ENCODE measurements at places on chromosomes 2 and 18.
A peak's percentile ranks its signal among the peaks of the same experiment; 100 is the strongest.

- no peak for DNase-seq
Observed at GRCh38 chr18:28115149-28115550, 61.8 kb downstream of the CDH2 start.

DNA sequence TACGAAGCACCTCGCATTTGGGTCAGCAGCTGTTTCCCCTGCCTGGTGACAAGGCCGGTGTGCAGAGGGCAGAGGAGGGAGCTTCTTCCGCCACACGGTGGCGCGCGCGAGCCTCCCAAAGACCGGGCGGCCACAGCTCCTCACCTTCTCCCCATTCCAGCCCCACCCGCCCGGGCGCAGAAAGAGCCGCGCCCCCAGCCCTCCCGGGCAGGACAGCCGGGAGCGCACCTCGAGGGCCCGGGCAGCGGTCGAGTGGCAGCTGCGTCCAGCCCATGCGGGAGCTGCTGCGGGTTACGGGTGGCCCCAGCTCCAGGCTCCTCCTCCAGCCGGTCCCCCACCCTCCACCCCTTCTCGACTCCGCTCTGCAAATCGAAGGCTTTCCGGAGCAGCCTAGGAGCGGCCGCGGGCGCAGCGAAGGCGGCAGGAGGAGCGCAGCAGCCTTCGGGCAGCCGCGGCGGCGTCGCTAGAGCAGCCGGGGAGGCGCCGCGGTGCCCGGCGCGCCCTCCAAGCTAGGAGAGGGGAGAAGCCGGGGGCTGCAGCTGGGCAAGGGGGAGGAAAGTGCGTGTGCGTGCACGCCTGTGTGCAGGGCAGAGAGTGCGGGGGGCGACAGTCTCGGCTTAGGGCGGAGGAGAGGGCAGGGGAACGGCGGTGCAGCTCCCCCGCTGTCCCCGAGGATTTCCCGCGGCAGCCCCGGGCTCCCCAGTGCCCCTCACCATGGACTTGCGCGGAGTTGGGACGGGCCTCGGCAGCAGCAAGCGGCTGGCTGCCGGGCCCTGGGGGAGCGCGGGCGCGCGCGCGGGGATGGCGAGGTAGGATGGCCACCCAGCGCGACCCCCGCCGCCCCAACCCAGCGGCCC is at the start of gene CCDC85A:
Gene CCDC85A, plus strand, starts transcription at position 348 of the 857 bp plus-strand sequence. CDS start 635 bp downstream, outside the sequence.
- DNase-seq, result peak; percentile 55

GRCh38 chr2:74577448-74577847 is 22.9 kb downstream of the DOK1 start:
- no peak for DNase-seq

- no peak for DNase-seq
Observed at GRCh38 chr2:216651351-216651881, 18.2 kb downstream of the IGFBP2 start.

DNA sequence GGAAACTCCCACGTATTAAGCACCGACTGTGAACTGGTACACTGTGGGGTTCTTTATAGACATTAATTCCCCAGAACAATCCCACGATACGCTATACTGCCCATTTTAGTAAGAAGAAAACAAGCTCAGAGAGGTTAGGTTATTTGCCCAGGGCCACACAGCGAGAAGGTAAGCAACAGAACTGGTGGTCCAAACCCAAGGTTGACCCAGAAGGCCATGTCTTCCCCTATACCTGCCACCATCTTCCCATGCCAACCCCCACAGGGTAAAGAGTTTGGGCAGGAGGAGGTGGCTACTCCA is 69.9 kb downstream of the MARCO start:
- no peak for DNase-seq

GRCh38 chr2:71686781-71687180 is 233.4 kb downstream of the DYSF start:
- no peak for DNase-seq

DNA sequence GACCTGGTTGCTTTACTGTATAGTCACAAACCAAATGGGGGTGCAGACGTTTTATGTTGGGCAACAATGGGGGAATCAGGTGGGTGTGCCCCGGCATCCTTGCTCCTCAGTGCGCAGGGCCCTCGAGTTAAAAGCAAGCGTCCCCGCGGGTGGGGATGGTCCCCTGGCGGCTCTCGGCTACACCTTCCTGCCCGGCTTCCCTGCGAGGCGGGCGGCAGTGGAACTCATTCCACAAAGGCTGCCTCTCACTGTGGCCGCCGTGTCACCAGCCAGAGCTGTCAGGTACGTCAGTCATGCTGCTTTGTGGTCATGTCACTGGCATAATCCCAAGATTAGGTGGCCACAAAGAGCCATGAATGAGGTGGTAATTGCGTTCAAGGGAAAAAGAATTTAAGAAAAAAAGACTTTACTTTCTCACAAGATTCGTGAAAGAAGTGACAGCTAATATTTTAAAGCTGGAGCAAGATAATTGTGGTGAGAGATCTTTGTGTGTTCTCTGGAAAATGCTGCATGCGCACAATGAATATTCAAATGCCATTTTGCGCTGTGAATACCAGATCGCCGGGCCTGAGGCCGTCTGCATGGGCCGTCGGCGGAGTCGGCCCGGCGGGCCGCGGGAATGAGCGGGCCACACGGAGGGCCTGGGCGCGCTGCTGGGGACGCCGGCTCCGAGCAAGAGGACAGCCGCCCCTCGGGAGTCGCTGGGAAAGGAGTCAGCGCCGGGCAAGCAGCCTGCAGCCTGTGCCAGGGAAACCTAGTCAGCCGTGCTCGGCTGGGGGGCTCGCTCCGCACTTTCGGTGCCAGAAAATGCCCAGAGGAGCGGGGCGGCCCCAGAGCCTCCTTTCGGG is 82.3 kb upstream of the LDLRAD4 start:
- peak; percentile 29 for DNase-seq

GRCh38 chr2:234955091-234955591 is 3.3 kb downstream of the SH3BP4 start:
- DNase-seq, result no peak

- no peak for DNase-seq
Observed at GRCh38 chr18:10971717-10972116, 177.7 kb downstream of the PIEZO2 start.

DNA sequence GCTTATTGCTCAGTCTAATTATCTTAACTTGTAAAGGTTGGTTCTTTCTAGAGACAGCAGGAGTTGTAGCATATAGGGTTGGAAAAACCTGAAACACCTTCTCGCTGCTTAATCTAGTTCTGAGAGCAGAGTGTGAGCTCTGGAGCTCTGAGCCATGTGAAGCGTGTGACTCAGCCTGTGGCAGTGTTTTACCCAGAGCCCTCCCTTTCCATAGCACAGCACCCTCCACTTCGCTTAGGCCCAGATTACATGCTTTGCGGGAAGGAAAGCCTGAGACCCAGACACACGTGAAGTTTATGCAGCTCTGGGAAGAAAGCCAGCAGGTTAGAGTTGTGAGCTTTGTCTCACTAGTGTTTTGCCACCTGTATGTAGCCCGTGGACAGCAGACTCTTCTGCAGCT is 74.5 kb downstream of the INPP4A start:
- DNase-seq, result no peak

DNA sequence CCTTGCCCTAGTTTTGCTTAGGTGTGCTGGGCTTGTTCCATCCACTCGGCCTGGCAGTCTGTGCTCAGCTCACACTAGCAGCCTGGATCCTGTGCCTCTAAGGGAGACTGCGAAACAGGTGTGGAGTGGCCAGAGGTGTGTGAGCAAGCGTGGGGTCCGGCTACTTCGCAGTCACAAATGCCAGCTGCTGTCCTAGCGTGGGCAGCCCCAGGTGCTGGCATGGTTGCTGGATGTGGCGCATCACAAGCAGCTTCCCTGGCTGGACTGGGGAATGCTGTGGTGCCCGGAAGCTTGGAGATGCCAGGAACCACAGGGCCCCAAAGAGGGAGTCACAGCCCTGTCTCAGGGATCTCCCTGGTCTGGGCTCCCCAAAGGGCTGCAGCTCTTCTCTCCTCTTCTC is 119.0 kb upstream of the TMEFF2 start:
- no peak for DNase-seq

GRCh38 chr2:236211296-236211695 is 43.1 kb upstream of the GBX2 start:
- no peak for DNase-seq

DNA sequence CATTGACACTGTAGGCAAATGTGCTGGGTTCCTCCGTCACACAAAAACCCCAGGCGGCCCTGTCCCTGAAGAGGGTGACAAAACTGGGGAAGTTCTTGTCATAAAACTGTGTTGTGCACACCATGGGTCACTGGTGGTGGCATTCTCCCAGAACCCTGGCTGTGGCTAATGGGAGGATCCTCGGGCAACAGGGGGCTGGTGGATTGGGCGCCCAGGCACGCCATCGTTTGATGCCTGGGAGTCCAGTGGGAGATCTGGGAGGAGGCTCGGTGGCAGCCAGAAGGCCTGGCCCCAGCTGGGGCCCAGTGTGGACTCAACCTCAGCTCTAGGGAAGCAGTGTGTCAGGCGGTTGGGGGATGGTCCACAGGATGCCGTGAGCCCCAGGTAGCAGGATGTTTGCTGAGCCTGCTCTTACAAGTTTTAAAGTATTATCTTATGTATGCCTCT is 140.7 kb downstream of the ACOXL start:
- no peak for DNase-seq

GRCh38 chr2:127125821-127126220 is 18.9 kb upstream of the BIN1 start:
- DNase-seq, result no peak

DNA sequence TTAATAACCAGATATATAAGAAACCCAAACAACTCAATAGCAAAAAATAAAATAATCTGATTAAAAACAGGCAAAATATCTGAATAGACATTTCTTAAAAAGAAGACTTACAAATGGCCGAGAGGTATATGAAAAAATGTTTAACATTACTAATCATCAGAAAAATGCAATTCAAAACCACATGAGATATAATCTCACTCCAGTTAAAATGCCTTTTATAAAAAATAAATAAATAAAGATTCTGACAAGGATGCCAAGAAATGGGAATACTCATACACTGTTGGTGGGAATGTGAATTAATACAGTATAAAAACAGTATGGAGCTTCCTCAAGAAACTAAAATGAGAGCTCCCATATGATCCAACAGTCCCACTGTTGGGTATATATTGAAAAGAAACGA is 33.9 kb upstream of the BMP10 start:
- no peak for DNase-seq

- no peak for DNase-seq
Observed at GRCh38 chr2:88697370-88698026, 6.0 kb downstream of the RPIA start.

DNA sequence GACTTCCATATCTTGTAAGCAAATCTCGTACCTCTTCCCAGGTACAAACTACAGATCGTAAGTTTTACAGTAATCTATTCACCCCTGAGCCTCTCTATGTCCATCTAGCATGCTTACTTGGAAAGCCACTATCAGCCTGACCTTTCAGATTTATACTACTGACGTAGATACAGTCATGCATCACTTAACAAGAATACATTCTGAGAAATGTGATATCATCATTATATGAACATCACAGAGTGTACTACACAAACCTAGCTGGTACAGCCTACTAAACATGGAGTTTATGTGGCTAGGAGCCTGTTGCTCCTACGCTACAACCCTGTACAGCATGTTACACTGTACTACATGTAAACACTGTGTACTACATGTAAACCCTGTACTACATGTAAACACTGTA is 293.2 kb upstream of the ZNF804A start:
- no peak for DNase-seq

GRCh38 chr18:49819823-49820671 is 6.7 kb upstream of the ACAA2 start:
- DNase-seq, result peak; percentile 17

DNA sequence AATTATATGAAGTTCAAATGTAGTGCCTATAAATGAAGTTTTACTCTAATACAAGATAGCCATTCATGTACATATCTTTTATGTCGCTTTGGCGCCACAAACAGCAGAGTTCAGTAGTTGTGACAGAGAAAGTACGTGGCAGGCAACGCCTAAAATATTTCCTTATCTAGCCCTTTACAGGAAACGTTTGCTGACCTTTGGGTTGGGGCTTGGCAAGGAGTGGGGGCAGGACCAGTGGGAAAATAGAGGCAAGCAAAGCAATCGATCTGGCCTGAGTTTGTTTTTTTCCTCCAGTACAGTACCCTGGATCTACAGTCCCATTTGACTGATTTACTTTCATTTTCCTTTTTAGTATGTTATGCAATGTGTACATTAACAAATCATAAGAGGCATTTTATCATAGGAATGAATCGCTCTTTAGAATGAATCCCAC is 13.1 kb downstream of the CCDC68 start:
- DNase-seq, result peak; percentile 4

DNA sequence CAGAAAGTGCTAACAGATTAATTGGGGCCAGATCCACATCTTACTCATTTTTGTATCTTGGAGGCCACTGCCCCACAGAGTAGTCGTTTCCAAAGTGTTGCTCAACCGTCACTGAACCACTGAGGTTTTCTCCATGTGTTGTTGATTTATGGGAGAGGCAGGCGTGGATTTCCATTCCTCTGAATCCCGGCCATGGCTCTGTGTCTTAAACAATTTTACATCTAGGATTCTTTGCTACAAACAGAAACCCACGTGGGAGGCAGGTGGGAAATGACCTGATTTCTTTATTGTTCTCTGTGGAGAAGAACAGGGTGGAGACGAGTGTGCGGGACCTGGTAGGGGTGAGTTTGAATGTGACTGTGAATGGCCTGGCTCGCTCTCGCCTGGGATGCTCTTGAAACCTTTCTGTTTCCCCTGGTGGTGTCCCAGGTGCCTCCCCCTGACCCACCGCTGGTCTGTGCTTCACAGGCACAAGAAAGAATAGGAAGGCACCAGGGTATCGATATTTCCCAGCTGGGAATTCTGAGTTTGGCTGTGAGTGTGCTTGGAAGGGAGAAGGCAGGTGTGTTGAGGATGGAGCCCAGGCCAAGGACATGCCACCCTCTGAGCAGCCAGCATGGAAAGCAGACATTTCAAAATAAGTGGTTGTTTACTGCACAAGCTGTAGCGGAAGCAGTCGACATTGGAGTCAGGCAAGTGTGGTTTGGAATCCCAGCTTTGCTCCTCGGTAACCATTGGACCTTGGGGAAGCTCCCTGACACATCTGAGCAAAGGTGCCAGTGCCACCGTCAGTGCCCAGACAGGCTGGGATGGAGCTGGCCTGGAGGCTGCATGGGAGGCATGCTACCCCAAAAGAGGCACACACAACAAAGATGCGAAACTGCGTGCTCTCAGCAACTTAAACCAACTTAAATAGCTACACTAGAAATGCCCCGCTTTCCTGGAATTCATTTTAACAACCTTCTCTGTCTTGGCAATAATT is 50.0 kb downstream of the LPIN1 start:
- no peak for DNase-seq

- DNase-seq, result no peak
Observed at GRCh38 chr2:36664696-36665076, 31.8 kb upstream of the VIT start.

GRCh38 chr2:153077311-153077710 is 358.9 kb downstream of the ARL6IP6 start:
- DNase-seq, result no peak

DNA sequence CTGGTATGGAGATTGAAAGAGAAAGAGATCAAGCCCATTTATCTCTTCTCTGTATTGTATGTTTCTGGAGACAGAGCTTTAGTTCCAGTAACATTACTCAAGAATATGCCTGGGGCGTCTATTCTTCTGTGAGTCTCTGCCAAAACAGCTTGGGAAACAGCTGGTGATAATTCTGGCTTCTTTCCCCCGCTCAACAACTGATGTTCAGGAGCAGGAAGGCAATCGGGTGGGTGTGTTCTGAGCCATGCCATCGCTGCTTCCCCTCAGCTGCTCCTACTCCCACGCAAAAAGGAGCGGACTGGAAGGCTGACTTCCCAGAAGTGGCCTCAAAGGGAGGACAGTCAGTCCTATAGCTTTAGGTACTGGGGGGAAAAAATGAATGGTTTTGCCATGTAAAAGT is 695.1 kb downstream of the PLCL1 start:
- no peak for DNase-seq

GRCh38 chr18:59706499-59706898 is 9.3 kb upstream of the CCBE1 start:
- no peak for DNase-seq

- DNase-seq, result peak; percentile 79
Observed at GRCh38 chr2:3222636-3223035, 155.0 kb downstream of the EIPR1 start.
